Activated naive CD8-positive, alpha-beta T cell treated with anti-CD3 and anti-CD28 coated beads for 36 hours (primary cell): ENCODE measurements at places on chromosomes 13 and 19. TPM values are rescaled to one million over a fixed set of nuclear protein-coding genes. Genes with fewer than 3 reads are reported as not detected.
A peak's percentile ranks its signal among the peaks of the same experiment; 100 is the strongest.

- no peaks in the 10 kb centered on the region for H3K27me3 ChIP-seq
- H3K36me3 ChIP-seq = peaks cover 31% of the 10 kb centered on the region
- DNase-seq = peak; percentile 68
- peak overlapping the region; percentile 89 for H3K27ac ChIP-seq
Measured at GRCh38 chr19:2332341-2333026, 4.0 kb downstream of the SPPL2B start.

DNA sequence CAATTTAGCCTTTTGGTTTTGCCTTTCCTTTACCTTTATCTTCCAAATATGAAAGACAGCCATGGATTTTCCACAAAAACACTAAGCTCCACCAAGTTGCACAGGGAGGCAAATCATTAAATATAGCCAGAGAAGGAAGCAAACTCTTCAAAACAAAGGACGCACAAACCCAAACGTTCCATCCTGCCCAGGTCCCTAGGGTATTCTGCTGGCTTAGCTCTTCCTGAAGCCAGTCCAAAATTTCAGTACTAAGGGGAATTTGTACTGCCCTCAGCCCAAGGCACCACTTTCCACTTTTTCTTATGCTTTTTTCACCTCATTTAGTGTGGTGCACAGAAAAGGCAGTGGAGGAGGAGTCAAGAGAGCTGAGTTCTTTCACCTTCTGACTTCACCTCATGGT is 169.9 kb downstream of the FLT1 start:
- H3K27ac ChIP-seq = no peak overlapping the region
- no peaks in the 10 kb centered on the region for H3K27me3 ChIP-seq
- no peak overlapping the region for H3K4me3 ChIP-seq
- no peak for DNase-seq
- no peaks in the 10 kb centered on the region for H3K4me1 ChIP-seq

DNA sequence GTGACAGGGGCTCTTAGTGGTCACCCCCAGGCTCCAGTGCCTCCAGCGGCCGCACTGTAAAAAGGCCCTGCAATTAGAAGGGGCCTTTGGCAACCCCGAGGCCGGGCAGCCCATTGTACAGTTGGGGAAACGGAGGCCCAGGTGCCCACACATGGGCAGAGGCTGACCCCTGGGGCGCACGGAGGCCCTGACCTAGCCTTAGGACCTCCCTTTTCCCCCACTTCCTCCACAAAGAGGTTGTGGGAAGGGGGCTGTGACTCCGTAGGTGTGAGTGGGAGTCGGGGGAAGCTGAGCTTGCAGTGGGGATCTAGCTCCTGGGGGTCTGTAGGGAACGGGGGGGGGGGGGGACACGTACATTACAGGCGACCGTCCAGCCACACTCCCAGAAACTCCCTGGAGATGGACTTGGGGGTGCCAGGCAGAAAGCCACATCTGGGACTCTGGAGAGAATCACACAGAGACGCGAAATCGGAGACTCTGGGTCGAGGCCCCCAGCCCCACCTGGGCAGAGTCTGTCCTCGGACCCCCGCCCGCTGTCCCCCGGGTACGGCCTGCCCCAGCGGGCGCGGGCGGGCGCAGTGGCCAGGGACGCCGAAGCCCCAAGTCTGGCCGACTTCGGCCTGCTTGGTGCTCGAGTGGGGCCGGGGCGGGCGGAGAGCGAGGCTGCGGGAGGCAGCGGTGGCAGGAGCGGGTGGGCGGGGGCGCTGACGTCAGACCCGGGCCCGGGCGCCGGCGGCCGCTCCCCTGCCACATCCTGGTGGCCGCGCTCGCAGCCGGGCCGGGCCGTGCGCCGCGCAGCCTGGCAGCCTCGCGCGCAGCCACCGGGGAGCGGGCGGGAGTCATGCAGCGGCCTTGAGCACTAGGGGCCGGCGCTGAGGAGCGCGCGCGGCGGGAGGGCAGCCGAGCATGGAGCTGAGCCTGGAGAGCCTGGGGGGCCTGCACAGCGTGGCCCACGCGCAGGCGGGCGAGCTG is at the start of gene ONECUT3:
Gene ONECUT3 (plus strand): TSS at position 750 of the 972 bp plus-strand sequence. CDS start 157 bp downstream, at position 907.
- H3K27ac ChIP-seq = no peak within 1 kb of the TSS
- H3K27me3 ChIP-seq = peaks cover 70% of the 10 kb centered on the region
- peaks cover 7% of the 10 kb centered on the region for H3K4me1 ChIP-seq
- H3K4me3 ChIP-seq = no peak within 1 kb of the TSS

The CEACAM3 gene
- not detected for total RNA-seq

The KCNN1 gene
- total RNA-seq = 0.34 TPM

The TNNI3 gene
- total RNA-seq = 0.25 TPM

GRCh38 chr13:67827992-67828391 is 597.9 kb upstream of the PCDH9 start:
- no peak overlapping the region for H3K4me3 ChIP-seq
- no peaks in the 10 kb centered on the region for H3K4me1 ChIP-seq
- no peaks in the 10 kb centered on the region for H3K27me3 ChIP-seq
- DNase-seq = no peak
- no peaks in the 10 kb centered on the region for H3K36me3 ChIP-seq
- no peak overlapping the region for H3K27ac ChIP-seq

- H3K36me3 ChIP-seq = peaks cover 38% of the 10 kb centered on the region
- peaks cover 9% of the 10 kb centered on the region for H3K27me3 ChIP-seq
- H3K4me3 ChIP-seq = peak overlapping the region; percentile 77
Measured at GRCh38 chr19:18282021-18282787, 782 bp upstream of the JUND start.

The TYROBP gene
- not detected for total RNA-seq

The SSC5D gene
- 0.46 TPM for total RNA-seq
